ENCODE measurements at places on chromosomes 11 and 22.

DNA sequence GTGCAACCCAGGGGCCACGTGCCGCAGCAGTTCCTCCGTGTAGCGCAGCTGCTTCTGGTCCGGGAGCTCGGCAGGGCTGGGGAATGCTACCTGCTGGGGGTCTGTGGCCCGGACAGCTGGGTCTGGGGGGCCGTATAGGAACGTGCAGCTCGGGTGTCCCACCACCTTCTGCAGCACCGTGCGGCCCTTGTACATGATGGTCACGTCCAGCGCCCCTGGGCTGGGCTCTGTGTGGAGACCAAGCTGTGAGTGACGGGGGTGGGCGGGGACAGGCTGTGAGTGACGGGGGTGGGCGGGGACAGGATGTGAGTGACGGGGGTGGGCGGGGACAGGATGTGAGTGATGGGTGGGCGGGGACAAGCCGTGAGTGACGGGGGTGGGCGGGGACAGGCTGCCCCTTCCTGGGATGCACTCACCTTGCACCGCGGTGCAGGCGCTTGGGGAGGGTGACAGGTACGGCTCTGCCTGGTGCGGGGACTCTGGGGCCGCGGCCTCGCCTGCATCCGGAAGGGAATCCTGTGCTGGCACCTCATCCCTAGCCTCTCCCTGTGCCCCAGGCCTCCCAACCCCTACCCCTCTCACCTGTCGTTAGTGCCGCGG, 2.3 kb downstream of the IRF7 start:
- no peak for DNase-seq

GRCh38 chr11:125401746-125402145, 94.3 kb downstream of the FEZ1 start:
- DNase-seq: no peak

DNA sequence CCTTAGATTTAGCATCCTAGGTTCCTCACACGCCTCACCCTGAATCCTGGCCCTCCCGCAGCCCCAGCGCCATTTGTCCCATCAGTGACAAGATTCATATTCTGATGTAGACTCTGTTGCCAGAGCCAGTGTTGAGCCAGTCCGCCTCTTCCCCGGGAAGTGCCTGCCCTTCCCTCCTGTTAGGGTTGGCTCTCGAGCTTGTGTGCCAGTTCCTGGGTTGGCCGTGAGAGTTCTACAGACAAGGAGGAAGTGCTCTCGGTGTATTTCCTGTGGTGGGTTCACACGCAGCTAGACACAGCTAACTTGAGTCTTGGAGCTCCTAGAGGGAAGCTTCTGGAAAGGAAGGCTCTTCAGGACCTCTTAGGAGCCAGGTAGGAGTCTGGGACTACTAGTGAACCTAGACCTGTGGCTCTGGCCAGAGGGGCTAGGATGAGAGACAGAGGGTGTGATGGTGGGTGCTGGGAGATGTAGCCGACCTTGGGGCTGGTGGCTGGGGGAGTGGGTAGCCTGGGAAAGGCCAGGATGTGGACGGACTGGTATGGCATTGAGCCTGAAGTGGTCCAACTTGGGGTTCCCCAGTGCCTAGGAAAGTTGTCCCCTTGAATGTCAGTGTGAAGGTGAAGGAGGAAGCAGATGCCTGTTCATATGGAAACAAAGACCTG, at the start of gene IL18BP:
Gene IL18BP (plus strand): TSS at position 261 of the 662 bp plus-strand sequence. CDS start 1,076 bp downstream, outside the sequence.
- DNase-seq: peak; percentile 78

GRCh38 chr11:60919956-60920355, 4.3 kb upstream of the TMEM132A start:
- DNase-seq: no peak

GRCh38 chr22:48177631-48178030, 1415.2 kb downstream of the TBC1D22A start:
- no peak for DNase-seq

GRCh38 chr11:10886652-10887250, 28.9 kb upstream of the ZBED5 start:
- no peak for DNase-seq

- DNase-seq: no peak
These were observed 104.8 kb upstream of the NAV2 start for GRCh38 chr11:19607656-19608360.

GRCh38 chr22:31079095-31079642, 1.9 kb upstream of the SMTN start:
- no peak for DNase-seq

DNA sequence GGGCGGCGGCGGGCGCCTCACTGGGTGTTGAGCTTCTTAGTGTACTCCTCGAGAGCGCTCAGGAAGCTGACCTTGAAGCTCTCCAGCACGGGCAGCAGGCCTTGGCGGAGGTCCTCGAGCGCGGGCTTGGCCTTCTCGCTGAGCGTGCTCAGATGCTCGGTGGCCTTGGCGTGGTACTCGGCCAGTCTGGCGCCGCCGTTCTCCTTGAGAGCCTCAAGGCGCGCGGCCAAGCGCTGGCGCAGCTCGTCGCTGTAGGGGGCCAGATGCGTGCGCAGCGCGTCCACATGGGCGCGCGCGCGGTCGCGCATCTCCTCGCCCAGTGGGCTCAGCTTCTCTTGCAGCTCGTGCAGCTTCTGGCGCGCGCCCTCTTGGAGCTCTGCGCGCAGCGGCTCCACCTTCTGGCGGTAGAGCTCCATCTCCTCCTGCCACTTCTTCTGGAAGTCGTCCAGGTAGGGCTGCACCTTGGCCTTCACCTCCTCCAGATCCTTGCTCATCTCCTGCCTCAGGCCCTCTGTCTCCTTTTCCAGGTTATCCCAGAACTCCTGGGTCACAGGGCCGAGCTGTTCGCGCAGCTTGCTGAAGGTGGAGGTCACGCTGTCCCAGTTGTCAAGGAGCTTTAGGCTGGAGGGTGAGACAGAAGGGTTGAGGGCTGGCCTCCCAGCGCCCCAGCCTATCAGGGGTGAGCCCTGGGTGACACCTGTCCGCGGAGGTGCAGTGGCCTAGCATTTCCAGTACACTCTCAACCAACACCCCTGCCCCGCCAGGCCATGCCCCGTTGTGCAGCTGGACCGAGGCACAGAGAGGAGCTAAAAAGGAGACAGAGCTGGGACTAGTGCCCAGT, 1.4 kb downstream of the APOA1 start:
- peak; percentile 91 for DNase-seq

GRCh38 chr11:61340979-61341378, 8.0 kb downstream of the TKFC start:
- no peak for DNase-seq

GRCh38 chr11:4083198-4083597, 11.4 kb upstream of the RRM1 start:
- no peak for DNase-seq

DNA sequence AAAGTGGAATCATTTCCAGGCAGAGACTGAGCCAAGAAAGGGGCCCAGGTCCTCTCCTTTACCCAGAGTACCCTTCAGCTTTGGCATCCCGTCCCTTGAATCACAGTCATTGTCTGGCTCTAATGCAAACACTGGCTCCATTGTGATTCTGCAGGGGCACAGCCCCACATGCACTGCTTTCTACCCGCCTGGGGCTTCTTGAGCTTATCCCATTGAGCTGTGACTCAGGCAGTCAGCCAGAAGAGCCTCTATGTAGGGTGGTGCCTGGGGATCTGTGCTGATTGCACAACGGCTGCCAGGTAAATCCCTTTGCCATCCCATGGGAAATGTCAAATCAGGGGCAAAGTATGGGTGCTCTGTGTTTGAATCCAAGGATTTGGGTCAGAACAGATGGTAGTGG, 88.9 kb downstream of the RASSF10 start:
- DNase-seq: no peak

DNA sequence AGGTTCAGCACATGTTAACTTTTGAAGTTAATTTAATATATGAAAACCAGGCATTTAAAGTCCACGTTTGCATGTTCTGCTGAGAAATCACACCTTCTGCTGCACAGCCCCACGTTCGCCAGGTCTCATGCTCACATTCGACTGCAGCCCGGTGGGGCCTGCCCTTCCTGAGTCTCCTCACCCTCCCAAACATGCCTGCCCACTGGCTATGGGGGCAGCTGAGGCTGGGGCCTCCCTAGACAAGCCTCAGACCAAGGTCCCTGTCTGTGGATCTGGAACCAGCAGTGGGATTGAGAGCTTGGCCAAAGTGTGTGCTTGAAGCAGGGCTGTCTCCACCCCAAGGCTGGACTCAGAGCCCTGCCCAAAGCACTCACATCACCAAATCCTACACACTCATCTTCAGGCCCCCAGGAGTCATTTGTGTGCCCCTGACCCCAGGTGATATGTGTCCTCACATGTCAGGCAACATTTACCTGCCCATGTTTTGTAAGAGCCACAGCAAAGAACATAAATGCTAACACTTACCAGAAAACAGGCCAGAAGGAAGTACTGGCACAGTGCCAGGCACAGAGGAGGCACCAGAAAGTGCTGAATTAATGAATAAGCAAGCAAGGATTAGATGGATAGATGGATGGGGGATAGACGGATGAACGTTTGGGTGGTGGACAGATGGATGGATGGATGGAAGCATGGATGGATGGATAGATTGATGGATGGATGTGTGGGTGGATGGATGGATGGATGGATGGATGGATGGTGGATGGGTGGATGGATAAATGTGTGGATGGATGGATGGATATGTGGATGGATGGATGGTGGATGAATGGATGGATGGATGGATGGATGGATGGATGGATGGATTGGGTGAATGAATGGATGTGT, 9.4 kb upstream of the FADD start:
- no peak for DNase-seq

GRCh38 chr11:66112041-66112491, 42.0 kb downstream of the PACS1 start:
- DNase-seq: no peak

DNA sequence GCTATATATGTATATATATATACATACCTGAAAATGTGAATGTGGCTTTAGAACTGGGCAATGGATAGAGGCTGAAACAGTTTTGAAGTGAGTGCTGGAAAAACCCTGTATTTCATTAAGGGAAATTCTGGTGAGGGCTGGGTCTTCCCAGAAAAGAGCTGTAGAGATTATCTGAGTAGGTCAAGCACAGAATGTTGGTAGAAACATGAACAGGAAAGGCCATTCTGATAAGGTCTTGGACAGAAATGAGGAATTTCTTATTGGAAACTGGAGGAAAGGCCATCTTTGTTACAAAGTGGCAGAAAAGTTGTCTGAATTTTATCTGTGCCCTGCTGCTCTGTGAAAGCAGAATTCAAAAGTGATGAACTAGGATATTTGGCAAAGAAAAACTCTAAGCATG, 25.4 kb downstream of the RTL6 start:
- no peak for DNase-seq

- DNase-seq: no peak
These were observed 23.7 kb downstream of the PDHX start for GRCh38 chr11:34940026-34940677.

GRCh38 chr22:44063462-44064371, 39.6 kb downstream of the PARVB start:
- no peak for DNase-seq

DNA sequence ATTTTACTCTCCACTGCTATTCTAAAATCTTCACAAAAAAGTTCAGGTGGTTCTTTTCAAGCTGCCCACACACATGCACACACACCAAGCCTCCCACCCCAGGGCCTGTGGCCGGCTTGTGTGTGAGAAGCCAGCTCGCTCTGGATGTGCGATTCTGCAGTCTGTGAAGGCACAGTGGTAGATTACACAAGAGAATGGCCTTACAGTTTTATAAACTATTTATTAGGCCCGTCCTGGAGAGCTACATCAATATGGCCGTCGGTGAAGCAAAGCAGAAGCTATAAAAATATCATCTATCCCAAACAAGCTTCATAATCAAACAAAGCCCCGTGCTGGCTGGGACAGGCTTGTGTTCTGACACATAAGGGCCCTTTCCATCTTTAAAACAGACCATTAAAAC, 240.5 kb downstream of the OPCML start:
- no peak for DNase-seq

GRCh38 chr11:74024261-74025029, 15.6 kb upstream of the UCP3 start:
- peak; percentile 92 for DNase-seq

DNA sequence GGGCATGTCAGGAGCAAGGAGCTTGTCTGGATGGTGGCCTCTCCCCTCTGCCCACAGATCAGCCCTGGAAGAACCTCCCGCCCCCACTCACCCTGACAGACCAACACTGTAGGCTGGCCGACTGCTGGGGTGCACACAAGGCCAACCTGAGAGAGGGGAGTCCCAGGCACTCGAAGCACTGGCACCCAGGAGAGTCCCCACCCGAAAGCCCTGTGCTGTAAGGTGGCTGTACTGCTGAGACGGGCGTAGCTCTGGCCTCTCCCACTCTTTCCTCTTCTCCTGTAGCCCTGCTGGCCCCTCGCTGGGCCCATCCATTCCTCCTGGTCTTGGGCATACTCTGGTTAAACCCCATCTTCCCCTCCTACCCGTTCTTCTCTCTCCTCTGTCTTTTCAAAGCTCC, 39.7 kb downstream of the MYO7A start:
- no peak for DNase-seq

GRCh38 chr11:119041821-119042514, 11.3 kb upstream of the SLC37A4 start:
- peak; percentile 24 for DNase-seq

DNA sequence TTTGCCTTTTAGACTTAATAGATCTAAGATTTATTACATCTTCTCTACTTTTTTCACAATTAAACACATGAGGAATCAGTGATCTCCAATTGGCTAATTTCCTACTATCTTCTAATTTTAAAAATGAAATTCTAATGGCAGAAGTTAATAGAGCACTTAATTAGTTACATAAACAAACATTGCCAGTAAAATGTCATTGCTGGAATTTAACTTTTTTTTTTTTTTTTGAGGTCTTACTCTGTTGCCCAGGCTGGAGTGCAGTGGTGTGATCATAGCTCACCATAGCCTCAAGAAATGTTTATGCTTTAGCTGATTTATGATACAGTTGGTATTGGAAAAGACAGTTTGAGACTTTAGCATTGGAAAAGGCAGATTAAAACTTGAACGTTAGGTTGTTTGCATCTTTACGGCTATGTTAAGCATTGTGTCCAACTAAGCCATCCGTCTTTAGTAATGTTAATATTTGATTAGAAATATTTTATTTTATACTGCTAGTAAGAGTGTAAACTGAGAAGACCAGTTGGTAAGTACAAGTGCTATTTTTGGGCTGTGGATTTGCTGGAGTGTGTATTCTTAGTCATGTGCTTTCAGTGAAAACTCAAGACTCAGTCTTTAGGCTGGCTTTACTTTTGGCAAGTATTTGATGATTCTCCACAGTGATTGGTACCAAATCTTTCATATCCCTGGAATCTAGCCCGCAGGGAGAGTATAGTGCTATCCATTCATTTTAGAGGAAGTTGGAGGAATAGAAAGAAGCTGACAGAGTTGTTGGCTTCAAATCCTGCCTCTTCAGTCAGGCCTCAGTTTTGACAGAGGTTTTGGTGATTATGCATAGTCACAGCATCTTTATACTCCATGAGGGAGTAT, 4.5 kb downstream of the ANO5 start:
- DNase-seq: no peak

DNA sequence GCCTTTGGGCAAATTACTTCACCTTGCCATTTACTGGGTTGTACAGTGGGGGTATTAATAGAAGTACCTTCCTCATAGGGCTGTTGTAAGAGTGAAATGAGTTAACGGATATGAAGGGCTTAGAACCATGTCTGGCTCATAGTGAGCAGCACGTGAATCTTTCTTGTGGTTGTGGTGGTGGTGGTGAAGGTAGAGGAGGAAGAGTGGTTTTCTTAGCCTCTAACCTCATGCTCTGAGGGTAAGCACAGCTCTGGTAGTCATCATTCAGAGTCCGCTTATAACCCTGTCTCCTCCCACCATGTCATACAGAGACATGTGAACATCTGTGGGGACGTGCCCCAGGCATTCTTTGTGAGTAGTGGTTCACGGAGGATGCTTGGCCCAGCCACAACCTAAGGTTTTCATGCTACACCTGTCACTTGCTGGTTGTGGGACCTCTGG, 43.6 kb downstream of the TEAD1 start:
- DNase-seq: peak; percentile 16

GRCh38 chr11:504053-504993, 2.7 kb downstream of the RNH1 start:
- DNase-seq: peak; percentile 70

- no peak for DNase-seq
These were observed 1.4 kb upstream of the TBC1D22A start for GRCh38 chr22:46761017-46761416.

Data from MV-4-11 (cell line).